ENCODE measurements at places on chromosomes 5 and 9. TPM values are rescaled to one million over a fixed set of nuclear protein-coding genes. Genes with fewer than 3 reads are reported as not detected.

Gene SH3RF2
- total RNA-seq: 10.3 TPM

Gene MSX2
- not detected for total RNA-seq

Gene FOXI1
- not detected for total RNA-seq

Gene TRIM14
- 28.9 TPM for total RNA-seq

Gene TSLP
- total RNA-seq: 2.1 TPM

Gene EIF4EBP3
- 10.7 TPM for total RNA-seq

DNA sequence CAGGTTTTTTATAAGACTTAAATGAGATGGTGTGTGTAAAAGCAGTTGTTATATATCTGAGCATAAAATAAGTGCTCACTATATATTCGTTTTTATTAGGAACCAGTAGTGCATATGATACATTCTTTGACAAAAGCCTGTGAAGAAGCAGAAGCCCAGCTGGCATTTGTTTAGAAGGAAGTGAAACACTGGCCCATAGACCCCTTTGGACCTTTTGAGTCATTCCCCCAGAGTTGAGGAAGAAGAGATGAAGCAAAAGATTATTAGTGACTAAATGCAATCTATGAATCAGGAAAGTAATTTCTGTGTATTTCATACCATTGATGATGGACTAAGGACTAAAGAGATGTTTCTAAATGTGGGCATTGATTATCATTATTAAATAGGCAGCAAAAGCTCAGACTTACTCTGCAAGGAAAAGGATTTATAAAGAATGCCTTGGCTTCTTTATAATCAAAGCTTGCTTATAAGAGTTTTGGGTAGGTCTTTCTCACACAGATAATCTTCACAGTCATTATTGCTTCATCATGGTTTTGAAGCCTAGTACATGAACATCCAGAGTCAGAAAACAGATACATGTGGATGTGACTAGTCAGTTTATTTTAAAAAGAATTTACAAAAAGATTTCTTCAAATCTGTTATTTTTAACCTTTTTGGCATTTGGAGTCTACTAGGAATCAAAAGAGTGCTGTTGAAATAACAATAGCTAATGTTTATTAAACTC is 16.9 kb upstream of the FER start:
- DNase-seq: no peak
- no peak overlapping the region for H3K4me3 ChIP-seq
- no peaks in the 10 kb centered on the region for H3K27me3 ChIP-seq

- no peak for DNase-seq
- H3K27ac ChIP-seq: no peak overlapping the region
- H3K36me3 ChIP-seq: peaks cover 2% of the 10 kb centered on the region
Measured at GRCh38 chr5:644509-644908, 32.4 kb downstream of the CEP72 start.

GRCh38 chr5:135324897-135325650 is 74.0 kb downstream of the MACROH2A1 start:
- H3K4me3 ChIP-seq: no peak overlapping the region
- no peaks in the 10 kb centered on the region for H3K36me3 ChIP-seq
- no peak for DNase-seq
- peaks cover 29% of the 10 kb centered on the region for H3K4me1 ChIP-seq
- peak overlapping the region; percentile 45 for H3K27ac ChIP-seq

DNA sequence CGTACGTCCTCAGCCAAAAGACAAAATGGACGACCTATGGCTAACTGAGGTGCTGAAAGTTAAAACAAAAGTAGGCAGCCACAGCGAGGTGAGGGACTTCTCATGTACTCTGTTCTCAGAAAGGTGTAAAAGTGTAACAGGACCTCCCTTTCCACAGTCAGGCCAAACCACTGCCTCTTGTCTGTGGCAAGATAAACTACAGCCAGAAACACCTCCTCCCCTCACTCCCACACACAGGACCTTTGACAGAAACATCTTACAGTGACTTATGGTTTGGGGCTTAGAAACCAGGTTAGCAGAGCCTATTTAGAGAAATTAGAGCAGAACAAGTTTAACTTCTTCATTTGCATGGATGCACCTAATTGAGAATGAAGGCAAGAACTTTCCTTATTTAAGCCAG is 499.1 kb upstream of the GRIN3A start:
- no peak overlapping the region for H3K4me3 ChIP-seq
- DNase-seq: no peak
- no peak overlapping the region for H3K27ac ChIP-seq
- no peaks in the 10 kb centered on the region for H3K27me3 ChIP-seq
- no peaks in the 10 kb centered on the region for H3K4me1 ChIP-seq

DNA sequence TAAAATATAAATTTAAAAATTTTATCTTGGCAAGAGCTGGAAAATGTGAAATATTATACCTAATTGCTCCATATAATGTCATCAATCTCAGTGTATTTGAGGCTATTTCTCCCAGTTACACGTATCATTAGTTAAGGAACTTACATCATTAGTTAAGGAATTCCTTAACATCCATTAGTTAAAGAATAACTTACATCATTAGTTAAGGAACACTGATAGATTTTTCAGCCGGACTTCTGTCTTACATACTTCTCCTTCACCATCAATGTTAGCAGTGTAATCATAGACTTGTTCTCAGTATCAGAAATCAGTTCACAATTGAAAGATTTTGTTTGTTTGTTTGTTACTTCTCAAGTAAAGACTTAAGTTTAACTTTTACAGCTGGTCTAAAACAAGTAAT is 524.4 kb upstream of the CHD1 start:
- no peak for DNase-seq
- H3K4me3 ChIP-seq: no peak overlapping the region
- no peaks in the 10 kb centered on the region for H3K27me3 ChIP-seq
- no peak overlapping the region for H3K27ac ChIP-seq

DNA sequence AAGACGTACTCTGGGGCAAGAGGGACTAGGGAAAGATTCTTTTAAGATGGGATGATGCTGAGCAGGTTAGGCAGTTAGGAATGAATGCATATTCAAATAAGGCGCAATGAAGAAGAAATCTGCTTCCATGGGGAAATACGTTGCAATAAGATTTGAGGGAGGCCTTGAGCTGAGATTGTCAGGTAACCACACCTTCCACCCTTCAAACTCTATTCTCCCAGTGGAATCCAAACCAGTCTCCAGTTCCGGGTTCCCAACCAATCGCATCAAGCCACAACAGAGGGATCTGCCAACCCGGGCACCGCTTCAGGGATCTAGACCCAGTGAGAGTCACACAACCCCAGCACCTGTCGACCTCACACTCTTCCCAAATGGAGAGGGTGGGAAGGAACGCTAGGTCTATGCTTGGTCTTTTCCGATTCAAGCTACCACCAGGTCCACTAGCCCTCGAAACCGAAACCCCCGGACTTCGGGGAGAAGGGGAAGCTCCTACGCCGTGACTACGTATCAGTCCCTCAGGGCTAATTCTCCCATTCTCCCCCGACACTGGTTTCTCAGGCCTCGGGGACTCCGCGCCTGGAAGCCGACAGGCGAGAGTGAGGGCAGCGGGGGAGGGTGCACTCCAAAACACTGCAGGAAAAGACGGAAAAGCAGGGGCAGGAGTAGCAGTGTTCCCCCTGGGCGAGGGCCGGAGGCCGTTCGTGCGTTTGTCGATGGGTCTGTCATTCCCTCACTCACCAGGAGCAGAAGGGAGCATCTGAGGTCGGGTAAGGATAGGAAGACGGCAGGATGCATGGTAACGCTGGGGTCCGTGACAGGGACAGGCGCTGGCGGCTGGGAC is 534 bp downstream of the ERP44 start:
- peak overlapping the region; percentile 98 for H3K4me3 ChIP-seq
- peaks cover 48% of the 10 kb centered on the region for H3K4me1 ChIP-seq
- peak overlapping the region; percentile 79 for H3K27ac ChIP-seq
- peak; percentile 74 for DNase-seq
- H3K36me3 ChIP-seq: no peaks in the 10 kb centered on the region

DNA sequence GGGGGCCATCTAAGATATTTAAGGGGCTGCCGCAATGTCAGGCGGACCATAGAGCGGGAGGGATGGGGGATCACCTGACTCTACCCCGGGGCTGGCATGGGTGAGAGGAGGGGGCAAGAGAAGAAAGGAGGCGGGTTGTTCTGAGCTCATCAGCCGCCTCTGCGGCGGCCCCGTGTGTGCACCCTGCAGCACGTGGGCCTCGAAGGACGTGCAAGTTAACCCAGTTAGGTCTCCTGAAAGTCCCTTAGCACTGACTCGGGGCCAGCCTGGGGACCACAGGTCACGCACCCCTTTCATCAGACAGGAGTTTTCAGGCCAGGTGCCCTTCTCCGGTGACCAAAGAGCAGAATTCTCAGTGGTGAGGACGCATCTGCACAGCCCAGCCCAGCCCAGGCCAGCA is 58.0 kb downstream of the UBE2QL1 start:
- no peak overlapping the region for H3K4me3 ChIP-seq
- no peaks in the 10 kb centered on the region for H3K27me3 ChIP-seq
- H3K36me3 ChIP-seq: no peaks in the 10 kb centered on the region

DNA sequence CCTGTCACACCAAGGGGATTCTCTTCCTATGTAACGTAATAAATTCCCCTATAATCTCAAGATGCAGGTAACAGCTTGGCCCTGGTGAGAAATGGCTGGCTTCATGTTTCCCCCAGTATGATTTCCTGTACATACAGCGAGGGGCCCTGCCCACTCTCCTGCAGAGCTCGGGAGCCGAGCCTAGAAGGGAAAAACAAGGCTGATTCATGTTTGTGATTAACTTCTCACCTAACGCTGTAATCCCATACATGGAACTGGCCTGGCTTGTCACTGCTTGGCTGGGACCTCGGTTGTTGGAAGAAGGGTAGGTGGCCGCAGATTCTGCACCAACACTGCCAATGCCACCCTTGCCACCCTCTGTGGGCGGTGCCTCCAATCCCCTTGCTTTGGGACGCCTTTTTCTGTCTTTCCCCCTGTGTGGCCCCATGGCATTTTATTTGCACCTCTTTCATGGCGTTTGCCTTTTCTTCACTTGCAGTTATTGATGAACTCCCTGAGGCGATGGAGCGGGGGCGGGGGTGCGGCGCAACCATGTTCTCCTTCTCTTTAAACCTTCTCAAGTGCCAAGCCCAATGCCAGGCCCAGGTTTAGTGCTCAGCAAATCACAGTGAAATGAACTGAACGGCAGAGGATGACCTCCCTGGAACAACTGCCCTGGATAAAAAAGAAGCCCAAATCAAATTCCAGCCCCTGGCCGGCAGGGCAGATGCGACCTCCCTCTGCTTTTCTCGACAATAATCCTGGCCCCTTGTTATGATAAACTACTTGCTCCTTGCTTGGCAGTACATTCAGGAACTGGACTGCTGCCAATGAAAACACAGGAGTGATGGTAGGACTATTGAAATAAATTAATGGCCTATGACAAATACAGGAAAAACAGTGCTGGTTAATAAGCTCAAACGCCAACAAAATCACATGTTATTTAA is 108.1 kb downstream of the TMEM174 start:
- no peaks in the 10 kb centered on the region for H3K4me1 ChIP-seq
- H3K27ac ChIP-seq: no peak overlapping the region
- H3K36me3 ChIP-seq: no peaks in the 10 kb centered on the region
- H3K27me3 ChIP-seq: no peaks in the 10 kb centered on the region
